ENCODE measurements at places on chromosomes 6 and 20.

DNA sequence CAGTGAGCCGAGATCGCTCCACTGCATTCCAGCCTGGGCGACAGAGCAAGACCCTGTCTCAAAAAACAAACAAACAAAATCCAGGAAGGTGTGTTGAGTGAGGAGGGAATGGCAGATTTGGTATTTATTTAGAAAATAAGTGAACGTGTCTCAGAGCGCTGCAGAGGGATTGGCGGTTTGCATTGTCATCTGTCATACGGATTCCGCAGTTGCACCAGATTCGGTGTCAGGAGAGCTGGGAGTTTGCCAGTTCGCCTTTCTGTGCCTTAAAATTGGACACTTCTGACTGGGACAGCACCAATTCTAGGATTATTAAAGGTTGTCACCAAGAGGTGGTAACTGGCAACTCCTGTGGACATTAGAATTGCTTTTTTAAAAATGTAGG, 912 bp downstream of the SNRNP48 start:
- no peak for DNase-seq

DNA sequence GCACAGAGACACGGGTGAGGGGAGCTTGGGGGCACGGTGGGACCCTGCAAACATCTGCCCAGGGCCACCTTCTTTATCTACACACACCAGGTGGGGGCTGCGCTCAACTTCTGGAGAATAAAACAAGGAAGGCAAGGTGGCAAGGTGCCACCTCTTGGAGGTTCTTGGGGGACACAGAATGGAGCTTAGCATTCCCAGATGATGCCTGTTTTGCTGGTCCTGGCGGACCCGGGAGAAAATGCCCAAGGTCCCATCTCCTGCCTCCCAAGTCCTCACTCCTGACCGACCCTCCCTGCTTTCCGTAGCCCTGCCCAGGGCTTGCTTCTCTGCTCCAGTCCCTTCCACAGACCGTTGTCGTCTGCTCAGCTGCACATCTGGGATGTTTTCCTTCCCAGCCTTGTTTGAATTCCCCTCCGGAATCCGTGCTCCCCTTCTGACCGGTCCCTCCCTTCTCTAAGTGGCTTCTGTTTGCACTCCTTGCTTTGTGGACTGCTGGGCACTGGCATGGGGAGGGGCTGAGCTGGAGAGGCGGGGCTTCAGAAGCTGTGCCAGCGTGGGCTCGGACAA, 13.1 kb downstream of the ITPR3 start:
- no peak for DNase-seq

DNA sequence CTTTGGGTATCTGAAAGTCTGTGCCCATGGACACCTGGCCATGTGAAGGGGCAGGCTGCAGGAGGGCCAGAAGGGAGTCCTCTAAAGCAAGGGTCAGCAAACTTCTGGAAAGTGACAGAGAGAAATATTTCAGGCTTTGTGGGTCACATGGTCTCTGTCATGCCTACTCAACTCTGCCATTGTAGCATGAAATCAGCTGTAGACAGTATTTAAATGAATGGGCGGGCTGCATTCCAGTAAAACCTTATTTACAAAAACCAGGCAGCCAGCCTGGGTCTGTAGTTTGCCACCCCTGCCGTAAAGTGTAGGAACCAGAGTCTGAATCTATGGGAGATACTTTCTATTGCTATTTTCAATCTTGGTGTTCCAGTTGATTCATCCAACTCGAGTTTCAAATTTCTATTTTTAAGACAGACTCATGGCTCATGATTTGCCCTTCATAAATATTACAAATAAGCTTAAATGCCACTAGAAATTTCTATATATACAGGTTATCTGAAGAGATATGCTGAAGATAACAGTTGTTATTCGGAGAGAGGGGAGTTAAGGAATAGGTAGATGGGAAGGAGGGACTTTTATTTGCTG, 19.0 kb upstream of the ADGRF4 start:
- DNase-seq: no peak

GRCh38 chr20:48864254-48864653, 36.5 kb upstream of the PREX1 start:
- DNase-seq: no peak

DNA sequence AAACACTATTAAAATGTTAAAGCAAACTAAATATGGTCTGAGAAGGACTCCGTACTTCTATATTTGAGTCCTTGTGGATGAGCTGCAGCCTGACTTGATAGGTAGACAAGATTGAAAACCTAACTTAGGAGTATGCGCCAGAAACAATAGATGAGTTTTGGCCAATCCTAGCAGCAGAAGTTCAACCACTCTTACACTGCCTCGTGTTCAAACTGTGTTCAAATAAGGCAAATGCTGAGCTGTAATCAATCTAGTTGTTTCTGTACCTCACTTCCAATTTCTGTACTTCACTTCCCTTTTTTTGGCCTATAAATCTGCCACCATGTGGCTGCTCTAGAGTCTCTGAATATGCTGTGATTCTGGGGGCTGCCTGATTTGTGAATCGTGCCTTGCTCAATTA, 13.2 kb upstream of the SERINC1 start:
- no peak for DNase-seq

DNA sequence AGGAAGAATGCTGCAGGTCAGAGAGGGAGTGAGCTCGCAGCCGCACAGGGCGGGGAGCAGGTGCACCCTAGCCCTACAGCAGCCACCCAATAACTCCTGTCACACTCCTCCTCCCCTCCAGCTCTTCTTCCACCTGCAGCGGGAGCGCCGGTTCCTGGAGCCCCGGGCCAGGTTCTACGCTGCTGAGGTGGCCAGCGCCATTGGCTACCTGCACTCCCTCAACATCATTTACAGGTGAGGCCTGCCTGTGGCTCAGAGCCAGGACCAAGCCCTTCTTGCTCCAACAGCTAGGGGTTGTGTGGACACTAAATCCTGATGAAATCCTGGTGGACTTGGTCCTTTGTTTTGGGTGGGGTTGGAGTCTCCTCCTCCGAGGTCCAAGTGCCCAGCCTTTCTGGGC, 11.7 kb downstream of the SGK2 start:
- DNase-seq: no peak

- no peak for DNase-seq
Measured at GRCh38 chr6:21748343-21749056, 154.9 kb downstream of the SOX4 start.

All from retinal pigment epithelial cell (primary cell).